ENCODE measurements at places on chromosomes 12 and 14.
A peak's percentile ranks its signal among the peaks of the same experiment; 100 is the strongest.

GRCh38 chr12:131196220-131196619 is 242.5 kb downstream of the ADGRD1 start:
- no peak for DNase-seq

DNA sequence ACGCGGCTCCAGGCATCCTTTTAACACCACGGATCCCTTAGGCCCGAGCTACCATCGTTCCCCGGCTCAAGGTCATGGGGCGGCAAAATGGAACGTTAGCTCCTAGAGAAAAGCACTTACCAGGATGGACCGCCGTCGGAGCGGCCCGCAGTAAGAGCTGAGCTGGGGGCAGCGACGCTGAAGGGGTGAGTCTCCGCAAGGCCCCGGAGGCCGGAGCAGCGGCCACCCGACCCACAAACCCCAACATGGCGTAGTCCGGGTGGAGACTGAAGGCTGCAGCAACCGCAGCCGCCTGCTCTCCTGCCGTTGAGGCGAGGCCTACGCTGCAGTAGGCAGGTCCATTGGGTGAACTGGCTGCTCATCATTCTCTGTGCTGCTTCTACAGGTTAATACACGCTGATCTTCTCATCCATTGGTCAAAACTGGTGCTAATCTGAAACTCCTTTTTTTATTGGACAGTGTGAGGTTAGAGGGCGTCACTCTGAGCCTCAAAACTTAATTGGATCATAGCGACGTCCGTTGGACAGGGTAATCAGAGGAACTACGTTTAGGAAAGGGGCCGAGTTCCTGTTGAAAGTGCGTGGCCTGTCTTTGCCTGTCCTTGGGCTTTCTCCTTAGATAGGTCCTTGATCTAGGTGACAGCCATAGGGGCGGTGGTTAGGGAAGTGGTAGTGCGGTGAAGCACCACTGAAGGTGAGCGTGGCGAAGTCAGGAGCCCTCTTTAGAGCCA is at the start of gene ATP5F1B:
ATP5F1B (minus strand) TSS at position 268 of the 730 bp plus-strand sequence; CDS start at position 247, 21 bp downstream.
- peak; percentile 83 for DNase-seq

DNA sequence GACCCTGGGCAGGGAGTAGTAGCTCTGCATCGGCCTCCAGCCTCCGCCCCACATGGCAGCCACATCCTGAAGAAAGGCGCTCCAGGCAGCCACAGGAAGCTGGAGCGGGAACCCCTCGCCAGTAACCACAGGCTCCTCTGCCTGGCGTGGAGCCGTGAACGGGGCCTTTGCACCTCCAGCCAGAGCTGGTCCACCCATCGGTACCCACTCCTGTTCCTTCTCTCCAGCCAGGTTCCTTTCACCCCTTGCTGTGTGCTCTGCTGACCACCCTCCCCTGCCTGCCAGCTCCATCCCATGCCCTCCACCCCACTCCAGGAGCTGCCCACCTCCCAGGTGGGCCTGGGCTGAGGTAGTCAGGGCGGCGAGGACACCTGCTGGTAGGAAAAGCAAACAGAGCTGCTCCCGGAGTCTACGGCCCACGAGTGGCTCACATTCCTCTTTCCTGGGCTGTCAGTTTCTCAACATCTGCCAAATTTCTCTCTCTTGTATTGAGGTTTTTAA is 2.7 kb downstream of the TGFB3 start:
- no peak for DNase-seq

DNA sequence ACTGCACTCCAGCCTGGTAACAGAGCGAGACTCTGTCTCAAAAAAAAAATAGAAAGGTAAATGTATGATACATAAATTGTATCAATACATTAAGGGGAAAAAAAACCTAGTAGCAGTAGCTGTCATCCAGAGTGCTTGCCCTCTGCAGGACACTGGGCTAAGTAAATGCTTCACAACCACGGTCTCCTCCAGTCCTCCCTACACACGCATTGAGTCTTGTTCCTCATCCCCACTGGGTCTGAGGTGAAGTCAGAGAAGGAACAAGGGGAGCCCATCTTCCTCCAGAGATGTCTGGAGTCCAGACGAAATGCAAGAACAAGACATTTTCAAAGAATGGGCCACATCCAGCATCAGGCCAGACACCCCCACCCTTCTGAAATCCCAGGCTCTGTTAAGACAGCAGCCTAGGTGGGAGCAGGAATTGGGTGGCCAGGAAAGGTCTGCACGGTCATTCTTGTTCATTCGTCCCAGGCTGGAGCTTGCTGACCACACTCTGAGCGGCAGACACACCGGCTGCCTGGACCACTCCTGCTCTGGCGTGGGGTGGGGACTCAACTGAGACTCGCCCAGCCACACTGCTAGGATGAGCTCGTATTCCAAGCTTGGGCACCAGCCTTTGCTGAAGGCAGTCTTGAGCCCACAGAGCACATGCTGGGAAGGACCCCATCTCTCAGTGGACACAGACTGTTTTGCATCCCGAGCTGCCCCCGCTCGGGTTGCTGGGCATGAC is 45.5 kb downstream of the CHGA start:
- no peak for DNase-seq

GRCh38 chr12:92370828-92371227 is 225.2 kb upstream of the BTG1 start:
- no peak for DNase-seq

DNA sequence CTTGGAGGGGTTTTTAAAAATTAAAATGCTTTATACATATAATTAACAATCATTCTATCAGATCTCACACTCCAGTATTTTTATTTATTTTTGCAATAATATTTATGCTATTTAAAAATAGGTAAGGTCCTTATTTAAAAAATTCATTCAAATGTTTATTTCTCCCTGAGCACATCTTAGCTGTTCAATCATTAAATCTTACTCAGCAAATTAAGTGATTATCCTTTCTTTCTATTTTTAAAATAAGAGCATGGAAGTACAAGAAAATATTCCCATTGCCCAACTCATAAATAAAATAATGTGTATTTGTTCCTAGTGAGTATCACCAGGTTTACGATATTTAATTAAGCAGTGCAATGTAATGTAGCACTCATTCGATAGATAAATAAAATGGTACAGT is 357.2 kb upstream of the RPL10L start:
- DNase-seq, result no peak

DNA sequence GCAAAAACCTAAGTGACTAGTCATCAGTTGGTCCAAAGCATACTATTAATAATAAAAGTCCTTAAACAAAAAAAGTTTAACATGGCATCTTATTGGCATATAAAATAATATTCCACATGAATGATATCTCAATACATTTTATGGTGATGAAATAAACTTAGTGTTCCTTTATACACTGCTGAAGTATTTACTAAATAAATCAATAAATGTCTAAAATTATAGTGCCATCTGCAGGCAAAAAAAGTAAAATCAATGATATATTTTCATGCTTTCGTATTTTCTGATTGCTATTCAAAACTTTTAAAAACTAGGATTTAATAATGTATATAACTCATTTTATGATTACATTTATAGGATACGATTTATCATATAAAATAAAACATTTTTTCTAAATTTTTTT is 30.5 kb downstream of the PUS7L start:
- no peak for DNase-seq

- peak; percentile 21 for DNase-seq
Observed at GRCh38 chr14:99628887-99629618, 15.9 kb upstream of the HHIPL1 start.

DNA sequence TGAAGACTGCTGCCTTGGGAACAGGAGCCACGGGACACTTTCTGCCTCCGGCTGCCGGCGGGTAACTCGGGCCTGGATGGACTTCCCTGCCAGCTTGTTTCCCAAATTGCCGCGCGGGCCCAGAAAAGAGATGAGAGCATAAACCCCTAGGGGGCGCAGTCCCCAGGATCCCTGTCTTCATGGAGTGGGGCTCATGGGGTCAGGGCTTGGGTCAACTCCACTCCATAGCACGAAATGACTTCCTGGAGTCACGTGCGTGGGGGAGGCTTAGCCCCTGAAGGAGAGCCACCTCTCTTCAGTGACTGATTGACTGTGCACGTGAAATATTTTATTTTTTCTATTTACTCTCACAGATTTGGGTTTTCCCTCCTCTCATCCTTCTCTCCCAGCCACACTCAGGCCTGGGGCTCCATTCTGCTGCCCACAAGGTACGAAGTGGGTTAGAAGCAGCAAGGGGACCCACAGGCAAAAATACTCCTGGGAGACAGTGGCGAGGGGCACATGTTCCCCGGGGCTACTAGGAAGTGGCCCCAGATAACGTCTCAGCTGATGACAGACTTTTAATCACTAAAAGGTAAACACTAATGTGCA is 10.0 kb downstream of the PGF start:
- DNase-seq, result no peak

DNA sequence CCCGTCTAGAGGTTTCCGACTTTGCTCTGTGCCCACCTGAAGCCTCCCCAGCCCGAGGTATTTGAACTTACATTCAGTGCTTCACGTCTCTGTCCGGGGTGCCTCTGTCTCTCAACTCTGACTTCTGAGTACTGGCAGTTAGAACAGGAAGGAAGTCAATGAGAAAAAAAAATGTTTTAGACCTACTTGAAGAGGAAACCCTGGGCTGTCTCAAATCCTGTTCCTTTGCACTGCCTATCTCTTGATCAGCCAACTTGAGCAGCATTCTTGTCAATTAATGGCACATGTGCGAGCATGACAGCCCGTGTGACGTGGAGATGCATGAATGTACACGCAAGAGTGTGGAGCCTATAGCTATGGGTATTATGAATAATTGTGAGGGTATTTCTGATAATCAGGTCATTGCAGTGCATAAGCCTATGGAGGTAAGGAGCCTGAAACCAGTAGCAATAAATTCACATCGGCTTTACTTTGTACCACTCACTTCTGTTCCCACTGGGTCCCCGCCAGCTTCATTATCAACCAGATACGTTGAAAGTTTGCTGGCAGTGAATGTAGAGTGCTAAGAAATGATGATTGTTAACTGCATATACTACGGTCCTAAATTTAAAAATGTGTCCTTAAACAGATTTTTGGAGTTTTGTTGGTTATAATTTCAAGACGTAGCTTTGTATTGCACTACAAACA is at the start of gene ARHGDIB:
ARHGDIB (minus strand) TSS at position 136 of the 687 bp plus-strand sequence. CDS start 10,889 bp downstream, outside the sequence.
- peak; percentile 49 for DNase-seq

DNA sequence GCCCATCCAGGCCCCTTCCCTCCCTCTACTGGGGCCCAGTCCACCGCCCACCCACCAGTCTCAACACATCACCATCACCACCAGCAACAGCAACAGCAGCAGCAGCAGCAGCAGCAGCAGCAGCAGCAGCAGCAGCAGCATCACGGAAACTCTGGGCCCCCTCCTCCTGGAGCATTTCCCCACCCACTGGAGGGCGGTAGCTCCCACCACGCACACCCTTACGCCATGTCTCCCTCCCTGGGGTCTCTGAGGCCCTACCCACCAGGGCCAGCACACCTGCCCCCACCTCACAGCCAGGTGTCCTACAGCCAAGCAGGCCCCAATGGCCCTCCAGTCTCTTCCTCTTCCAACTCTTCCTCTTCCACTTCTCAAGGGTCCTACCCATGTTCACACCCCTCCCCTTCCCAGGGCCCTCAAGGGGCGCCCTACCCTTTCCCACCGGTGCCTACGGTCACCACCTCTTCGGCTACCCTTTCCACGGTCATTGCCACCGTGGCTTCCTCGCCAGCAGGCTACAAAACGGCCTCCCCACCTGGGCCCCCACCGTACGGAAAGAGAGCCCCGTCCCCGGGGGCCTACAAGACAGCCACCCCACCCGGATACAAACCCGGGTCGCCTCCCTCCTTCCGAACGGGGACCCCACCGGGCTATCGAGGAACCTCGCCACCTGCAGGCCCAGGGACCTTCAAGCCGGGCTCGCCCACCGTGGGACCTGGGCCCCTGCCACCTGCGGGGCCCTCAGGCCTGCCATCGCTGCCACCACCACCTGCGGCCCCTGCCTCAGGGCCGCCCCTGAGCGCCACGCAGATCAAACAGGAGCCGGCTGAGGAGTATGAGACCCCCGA is 6.8 kb upstream of the RNU7-1 start:
- DNase-seq, result no peak

All from stimulated activated CD4-positive, alpha-beta T cell treated with anti-CD3 and anti-CD28 coated beads, TNF-alpha, amount 100 ng/mL, for 1 hour (primary cell).